ENCODE measurements at places on chromosomes 1 and 21.
A peak's percentile ranks its signal among the peaks of the same experiment; 100 is the strongest.

- DNase-seq = no peak
Observed at GRCh38 chr1:60848583-60849188, 233.7 kb upstream of the NFIA start.

- no peak for DNase-seq
Observed at GRCh38 chr21:38221594-38221993, 35.2 kb upstream of the KCNJ15 start.

- no peak for DNase-seq
Observed at GRCh38 chr1:113046569-113046968, 26.4 kb upstream of the LRIG2 start.

GRCh38 chr1:145845144-145845513, 301 bp upstream of the NUDT17 start:
- DNase-seq = no peak

GRCh38 chr21:45228171-45228641, 59.5 kb downstream of the POFUT2 start:
- no peak for DNase-seq

- DNase-seq = no peak
Observed at GRCh38 chr1:35555601-35556477, 1.4 kb downstream of the KIAA0319L start.

DNA sequence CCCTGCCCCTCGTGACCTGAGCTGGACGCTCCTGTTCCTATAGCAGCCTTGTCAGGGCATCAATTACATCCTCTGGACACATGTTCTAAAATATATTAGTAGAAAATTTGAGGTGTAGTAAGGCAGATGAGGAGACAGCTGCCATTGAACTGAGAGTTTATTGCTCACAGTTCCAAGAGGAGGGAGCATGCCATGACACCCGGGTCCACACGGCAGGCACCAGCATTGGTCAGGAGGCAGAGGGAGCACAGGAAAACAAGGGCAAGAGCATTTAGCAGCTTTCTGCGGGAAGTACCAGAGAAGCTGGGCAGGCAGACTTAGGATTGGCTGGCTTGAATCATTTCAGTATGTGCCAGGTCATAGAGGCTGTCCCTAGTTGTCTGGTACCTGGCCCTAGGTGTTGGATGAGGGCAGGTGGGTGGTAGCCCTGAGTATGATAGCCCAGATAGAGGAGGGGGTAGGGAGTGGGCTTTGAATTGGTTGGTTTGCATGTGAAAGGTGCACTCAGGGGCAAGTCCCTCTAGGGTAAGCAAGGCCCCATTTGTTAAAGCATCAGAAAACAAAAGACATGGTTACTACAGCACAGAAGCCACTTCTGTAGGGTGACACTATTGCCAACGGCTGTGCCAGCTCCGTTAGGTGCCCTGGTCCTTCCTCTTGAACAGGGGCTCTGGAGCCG, 223.6 kb upstream of the RAB4A start:
- DNase-seq = no peak

DNA sequence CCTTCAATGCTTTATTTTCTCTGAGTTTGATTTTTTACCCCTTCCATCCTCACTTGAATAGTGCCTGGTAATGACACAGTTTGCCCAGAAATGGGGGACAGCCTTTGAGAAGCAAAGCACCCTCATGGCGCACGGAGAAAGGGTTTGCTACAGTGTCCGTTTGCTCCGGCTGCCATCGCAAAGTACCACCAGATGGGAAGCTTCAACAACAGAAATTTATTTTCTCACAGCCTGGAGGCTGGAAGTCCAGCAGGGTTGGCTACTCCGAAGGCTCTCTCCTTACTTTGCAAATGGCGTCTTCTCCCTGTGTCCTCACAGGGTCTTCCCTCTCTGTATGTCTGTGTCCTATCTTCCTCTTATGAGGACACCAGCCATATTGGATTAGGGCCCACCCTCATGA, 327.7 kb upstream of the KAZN start:
- no peak for DNase-seq

- DNase-seq = no peak
Observed at GRCh38 chr1:230199034-230199433, 132.0 kb downstream of the GALNT2 start.

DNA sequence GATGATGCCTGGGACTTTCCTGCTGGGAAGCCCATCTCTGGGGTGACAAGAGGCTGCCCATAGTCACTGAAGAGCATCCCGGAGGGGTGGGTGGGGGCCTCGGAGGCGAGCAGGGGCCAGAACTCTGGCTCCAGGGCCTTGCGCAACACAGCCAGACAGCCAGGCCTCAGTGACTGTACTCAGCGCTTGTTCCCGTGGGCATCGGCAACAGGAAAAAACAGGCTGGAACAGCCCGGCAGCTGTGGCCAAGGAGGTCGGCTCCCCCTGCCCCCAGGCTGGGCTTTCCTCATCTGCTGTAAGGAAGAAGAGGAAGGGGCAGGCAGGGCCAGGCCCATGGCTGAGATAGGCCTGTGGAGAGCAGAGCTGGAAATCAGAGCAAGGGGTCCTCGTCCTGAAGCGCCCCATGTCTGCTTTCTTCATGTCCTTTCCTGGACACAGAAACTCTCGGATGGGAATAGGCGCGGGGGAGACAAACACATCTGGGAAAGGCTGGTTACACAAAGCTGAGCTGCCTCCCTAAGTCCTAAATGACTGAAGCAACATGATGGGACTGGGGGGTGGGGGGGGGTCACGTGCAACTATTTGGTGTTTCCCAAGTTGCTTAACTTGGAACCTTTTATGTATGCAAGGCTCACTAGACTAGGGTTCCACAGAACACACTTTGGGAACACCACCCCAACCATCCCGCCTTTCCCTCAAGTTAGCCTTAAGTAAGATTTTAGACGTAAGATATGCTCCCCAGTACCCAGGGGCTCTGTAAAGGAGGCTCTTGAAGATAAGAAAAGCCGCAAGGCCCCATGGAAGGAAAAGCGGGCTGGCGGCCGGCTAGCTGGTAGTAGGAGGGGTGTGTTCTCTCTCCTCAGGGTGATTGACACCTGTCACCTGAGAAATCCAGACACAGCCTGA, 30.7 kb downstream of the HSPG2 start:
- no peak for DNase-seq

- no peak for DNase-seq
Observed at GRCh38 chr1:185453496-185454192, 136.6 kb upstream of the IVNS1ABP start.

- DNase-seq = no peak
Observed at GRCh38 chr1:169201084-169201619, 94.7 kb downstream of the ATP1B1 start.

GRCh38 chr1:114609026-114609425, 27.6 kb upstream of the BCAS2 start:
- DNase-seq = no peak

DNA sequence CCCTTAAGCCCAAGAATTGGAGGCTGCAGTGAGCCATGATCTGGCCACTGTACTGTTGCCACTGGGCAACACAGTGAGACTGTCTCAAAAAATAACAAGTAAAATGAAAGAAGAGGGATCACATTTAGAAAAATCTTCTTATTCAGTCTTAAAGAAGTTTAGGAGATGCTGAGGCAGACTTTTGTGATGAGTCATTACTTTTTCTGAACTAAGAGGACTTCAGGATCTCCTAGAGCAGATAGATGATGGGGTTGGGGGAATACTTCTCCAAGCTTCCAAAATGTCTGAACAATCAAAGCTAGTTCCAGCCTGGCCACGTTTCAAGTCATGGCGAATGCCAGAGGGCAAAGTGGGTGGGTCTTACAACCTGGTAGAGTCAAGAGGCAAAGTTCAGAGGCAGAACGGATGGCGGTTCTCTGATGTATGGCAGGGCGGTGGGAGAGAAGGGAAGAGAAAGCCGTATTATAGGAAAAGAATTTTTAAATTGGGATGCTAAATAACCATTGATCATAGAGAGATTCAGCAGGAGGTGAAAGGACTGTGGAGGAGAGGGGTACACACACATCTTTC, 2.1 kb upstream of the CIART start:
- no peak for DNase-seq

GRCh38 chr1:186304982-186305949, 69.8 kb downstream of the TPR start:
- peak; percentile 48 for DNase-seq

DNA sequence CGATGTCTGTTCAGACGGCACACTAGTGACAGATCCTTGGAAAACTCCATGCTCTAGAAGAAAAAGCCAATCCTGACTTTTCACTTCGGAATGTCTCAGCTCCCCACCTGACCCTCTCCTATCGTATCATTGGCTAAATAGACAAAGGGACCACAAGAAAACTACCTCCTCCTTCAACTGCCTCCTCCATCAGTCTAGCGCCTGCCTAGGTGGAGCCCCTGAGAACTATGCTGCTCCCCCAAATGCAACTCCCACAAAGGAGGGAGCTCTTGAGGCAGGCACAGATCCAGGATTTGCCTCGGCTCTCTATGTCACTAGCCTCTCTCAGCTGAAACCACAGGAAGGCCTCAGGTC, 148.4 kb downstream of the TOMM20 start:
- DNase-seq = peak; percentile 49

- no peak for DNase-seq
Observed at GRCh38 chr1:94143809-94144176, 22.8 kb upstream of the ABCA4 start.

GRCh38 chr1:76177615-76178014, 103.1 kb downstream of the ST6GALNAC3 start:
- DNase-seq = no peak
